ENCODE measurements at places on chromosomes 3 and 15.

DNA sequence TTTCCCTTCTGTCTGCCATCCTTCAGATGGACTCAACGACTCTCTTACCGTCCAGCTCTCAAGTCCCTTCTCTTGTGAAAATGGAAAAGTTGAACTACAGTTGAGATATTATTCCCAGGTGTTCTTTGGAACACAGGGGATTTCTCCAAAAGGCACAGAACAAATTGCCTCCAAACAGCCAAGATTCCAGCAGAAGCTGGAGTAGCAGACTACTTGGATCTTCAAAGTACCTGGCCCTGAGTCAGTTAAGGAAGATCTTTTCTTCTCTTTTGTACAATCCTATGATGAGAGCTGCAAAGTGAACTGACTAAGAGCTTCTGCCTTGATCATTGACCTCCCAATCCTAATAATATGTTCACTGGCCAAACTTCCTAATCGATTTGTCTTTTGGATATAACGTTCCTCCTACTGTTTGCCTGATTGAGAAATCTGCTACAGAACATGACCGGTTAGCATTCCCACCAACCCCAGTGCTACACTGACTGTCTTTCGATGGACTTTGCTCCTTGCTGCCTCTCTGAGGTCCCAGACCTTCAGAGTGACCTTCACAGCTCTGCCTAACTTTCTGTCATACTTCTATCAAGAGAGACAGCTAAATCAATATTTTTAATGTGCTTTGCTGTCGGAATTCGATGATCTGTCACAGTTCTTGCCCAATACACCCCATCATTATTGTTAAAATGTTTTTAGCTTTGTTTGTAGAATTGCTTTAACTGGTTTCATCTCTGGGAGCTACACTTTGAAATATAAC, 21.9 kb downstream of the PAQR9 start:
- DNase-seq = no peak

DNA sequence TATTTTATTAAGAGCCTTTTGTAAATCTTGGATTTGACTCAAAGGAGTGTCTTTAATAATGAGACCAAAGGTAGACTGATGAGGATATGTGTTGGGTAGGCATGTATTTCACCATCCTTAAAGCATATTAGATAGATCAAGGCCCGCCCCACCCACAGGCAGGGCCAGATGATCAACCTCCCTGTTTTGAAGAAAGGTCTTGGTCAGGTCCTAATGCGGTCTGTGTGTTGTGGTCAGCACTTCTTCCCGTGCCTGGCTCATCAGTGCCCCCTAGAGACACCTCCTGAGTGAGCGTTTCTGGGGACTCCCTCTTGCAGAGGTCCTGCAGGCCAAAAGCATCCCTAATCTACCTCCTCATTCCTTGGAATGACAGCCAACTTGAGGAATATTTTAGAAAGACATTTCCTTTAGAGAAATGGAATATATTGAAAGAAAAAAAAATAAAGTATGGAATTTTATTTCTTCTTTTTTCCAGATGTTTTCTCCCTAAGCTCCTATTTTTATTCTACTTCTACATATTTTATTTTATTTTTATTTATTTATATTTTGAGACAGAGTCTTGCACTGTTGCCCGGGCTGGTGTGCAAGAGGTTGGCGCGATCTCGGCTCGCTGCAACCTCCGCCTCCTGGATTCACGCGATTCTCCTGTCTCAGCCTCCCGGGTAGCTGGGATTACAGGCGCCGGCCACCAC, 6.0 kb downstream of the TM4SF4 start:
- DNase-seq = peak; percentile 26

- peak; percentile 6 for DNase-seq
Observed at GRCh38 chr15:64754663-64755426, 20.5 kb downstream of the RBPMS2 start.

GRCh38 chr3:127785711-127786265, 36.5 kb downstream of the MGLL start:
- DNase-seq = no peak

DNA sequence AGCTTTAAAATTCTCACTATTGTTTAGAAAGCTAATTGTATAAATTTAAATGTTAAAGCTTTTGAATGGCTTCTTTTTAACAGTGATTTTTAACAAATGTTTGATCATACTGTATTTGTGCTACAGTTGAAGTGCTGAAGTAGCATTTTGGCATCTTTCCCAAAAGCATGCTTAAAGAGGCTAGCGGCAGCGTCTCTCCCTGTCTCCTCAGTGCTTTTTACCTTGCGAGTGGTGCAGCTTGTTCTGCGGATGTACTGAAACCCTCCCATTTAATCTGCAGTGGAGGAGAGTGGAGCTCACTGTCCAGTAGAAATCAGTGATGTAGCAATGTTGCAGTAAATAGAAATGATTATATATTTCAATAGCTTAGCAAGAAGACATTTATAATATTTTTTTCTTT, 43.7 kb downstream of the LRRC49 start:
- no peak for DNase-seq
